ENCODE measurements at places on chromosomes 7 and 10.

DNA sequence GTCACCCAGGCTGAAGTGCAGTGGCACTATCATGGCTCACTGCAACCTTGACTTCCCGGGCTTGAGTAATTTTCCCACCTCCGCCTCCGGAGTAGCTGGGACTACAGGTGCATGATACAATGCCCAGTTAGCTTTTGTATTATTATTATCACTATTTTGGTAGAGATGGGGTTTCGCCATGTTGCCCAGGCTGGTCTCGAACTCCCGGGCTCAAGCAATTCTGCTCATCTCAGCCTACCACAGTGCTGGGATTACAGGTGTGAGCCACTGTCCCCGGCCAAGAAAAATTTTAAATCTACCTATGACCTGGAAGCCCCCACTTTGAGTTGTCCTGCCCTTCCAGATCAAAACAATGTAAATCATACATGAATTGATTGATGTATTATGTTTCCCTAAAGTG, 38.8 kb downstream of the CCDC6 start:
- no peak for DNase-seq

GRCh38 chr10:121873236-121873635, 54.6 kb downstream of the ATE1 start:
- DNase-seq: no peak

- no peak for DNase-seq
These were observed 130.6 kb downstream of the SORCS1 start for GRCh38 chr10:107033799-107034422.

DNA sequence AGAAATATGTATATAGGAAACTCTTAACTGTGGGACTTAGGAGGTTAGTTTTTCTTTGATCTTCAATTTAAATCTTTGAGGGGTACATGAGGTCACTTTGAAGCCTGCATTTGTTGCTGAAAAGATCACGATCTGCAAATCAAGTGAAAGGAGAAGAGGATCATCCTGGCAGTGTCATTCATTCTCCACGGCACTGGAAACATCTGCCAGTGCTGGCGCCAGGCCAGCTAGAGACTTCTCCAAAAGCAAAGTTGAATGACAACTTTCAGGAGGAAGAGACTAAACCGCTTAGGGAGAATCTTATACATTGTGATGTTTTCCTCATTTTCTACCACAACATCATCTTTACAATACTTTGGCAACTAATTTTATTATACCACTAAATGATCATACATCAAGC, 42.5 kb downstream of the MRC1 start:
- no peak for DNase-seq

GRCh38 chr7:21314954-21315353, 112.9 kb upstream of the SP4 start:
- DNase-seq: no peak

DNA sequence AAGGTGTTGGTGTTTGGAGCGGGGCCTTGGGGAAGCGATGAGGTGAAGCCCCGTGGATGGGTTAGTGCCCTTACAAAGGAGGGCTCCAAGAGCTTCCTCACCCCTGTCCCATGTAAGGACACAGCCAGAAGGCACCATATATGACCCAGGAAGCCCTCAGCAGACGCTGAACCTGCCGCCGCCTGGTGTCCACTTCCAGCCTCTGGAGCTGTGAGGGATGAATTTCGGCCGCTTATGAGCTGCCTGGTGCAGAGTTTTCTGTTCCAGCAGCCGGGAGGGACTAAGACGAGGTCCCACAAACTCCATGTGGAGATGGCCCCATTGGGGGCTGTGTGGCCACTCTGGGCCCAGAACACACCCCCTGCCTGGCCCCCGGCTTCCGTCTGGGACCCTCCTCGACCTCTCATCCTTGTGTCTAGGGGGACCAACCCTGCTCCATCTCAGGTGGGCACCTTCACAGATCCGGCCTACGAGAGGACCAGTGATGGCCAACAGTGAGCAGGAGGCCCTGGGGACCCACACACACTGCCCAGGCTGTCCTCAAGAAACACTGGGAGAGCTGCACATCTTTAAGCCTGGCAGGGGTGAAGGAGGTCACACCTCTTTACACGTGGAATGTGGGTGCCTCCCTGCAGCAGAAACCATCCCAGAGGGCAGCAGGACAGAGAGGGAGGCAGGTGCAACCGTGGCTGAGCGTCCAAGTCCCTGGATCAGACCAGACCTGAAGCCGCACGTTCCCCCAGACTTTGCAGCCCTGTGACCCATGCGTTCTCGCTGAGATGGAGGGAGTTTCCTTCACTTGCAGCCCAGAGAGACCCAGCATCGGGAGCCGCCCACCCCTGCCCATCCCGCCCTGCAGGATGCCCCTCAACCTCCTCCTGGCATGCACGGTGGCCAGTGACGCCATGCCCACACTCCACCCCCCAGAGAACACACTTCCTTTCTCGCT, 96.1 kb downstream of the PDGFA start:
- no peak for DNase-seq

DNA sequence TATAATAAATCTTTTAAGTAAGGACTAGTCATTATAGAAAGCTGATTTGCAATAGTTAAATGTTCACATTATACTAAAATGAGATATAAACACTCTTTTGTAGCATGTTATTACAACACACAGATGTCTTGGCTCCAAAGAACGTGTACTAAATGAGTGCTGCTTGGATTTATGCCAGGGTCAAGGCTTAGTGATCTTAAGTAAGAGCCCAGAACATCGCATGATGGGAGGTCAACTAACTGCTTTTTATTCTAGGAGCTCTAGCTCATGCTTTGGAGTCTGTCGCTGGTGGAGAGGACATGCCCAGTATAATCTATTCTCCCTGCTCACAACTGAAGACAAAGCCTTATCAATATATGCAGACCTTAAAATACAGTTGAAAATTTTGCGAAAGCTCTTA, 315.1 kb downstream of the BBS9 start:
- no peak for DNase-seq

- no peak for DNase-seq
These were observed 32.3 kb downstream of the SLC16A9 start for GRCh38 chr10:59677253-59677831.

Measured in NT2/D1 (cell line).